Brain pericyte (primary cell): ENCODE measurements at places on chromosomes 1 and 21.

DNA sequence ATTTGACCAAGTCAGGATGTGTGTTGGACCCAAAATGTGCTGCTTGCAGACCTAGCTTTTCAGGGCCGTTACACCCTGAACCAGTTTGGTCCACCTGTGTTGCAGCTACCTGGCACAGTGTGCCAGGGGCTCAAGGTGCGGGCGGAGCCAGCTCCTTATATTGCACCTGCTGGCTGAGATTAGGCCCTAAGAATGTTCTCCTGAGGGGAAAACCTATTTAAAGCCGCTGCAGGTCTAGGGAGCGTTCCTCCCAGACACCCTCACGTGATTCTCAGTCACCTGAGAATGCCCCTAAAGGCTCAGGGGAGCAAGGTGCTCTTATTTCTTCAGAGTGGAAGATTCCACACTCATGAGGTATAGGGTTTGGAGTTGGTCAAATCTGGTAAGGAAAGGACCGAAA is 12.0 kb downstream of the GSTM3 start:
- DNase-seq = no peak

DNA sequence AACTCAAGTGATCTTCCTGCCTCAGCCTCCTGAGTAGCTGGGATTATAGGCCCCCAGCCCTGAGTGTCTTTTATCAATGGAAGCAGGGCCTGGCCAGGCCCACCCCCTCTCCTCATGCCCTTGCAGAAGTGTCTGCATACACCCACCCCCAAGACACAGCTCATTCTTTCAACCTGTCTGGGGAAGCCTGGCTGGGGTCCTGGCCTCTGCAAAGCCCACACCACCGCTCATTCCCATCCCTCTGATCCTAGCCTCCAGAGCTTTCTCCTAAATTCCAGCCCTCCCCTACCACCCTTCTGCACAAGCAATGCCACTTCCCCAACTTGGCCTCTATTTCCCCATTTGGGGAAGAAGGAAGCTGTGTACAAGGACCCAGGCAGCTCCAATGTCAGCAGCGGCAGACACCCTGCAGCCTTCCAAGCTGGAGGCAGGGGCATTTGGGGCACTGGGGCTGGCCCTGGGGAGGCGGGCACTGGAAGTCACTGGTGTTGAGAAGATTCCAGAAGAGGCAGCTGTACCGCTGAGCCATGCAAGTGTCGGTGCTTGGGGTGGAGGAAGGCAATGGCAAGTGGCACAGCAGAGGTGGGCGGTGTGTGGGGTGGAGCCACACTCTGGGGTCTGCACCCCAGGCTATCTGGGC is 33.7 kb upstream of the ARF1 start:
- no peak for DNase-seq

- no peak for DNase-seq
These were observed 150.2 kb downstream of the GRIK3 start for GRCh38 chr1:36884029-36884701.

DNA sequence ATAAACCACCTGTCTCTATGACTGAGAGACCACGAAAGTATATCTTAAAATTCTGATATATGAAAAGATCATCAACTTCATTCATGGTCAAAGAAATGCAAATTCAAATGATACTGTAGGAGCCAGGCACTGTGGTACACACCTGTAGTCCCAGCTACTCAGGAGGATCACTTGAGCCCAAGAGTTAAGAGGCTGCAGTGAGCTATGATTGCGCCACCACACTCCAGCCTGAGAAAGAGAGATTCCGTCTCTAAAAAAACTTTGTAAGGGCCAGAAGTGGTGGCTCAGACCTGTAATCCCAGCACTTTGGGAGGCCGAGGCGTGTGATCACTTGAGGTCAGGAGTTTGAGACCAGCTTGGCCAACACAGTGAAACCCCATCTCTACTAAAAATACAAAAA is 17.0 kb downstream of the RERE start:
- no peak for DNase-seq

DNA sequence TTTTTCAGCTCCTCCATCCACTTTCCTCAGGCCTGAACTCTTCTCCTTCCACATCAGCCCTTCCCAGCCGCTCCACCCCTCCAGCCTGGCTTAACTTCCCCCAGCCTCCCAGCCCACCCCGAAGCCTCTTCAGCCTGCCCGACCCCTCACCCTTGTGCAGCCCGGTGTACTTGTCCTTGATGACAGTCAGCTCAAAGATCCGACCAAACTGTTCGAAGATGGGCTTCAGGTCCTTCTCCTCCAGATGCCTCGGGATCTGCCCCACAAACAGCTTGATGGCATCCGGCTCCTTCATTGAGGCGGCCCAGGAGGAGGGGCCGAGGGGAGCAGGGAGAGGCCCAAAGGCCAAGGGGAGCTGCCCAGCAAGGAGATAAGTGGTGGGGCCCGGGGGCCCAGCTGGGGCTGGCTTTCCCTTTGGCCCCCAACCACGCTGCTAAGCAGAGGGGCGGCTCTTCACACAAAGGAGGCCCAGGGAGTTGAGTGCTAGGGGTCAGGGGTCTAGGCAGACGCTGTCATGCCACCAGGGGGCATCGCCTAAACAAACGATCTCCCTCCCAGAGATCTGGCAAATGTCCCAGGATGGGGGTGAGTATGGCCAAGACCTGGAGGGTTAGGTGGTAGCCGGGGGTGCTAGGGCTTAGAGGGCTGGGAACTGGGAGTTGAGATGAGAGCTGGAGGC is 738 bp downstream of the CELF3 start:
- DNase-seq = no peak

- no peak for DNase-seq
These were observed 79.4 kb upstream of the SSX2IP start for GRCh38 chr1:84769636-84770035.

DNA sequence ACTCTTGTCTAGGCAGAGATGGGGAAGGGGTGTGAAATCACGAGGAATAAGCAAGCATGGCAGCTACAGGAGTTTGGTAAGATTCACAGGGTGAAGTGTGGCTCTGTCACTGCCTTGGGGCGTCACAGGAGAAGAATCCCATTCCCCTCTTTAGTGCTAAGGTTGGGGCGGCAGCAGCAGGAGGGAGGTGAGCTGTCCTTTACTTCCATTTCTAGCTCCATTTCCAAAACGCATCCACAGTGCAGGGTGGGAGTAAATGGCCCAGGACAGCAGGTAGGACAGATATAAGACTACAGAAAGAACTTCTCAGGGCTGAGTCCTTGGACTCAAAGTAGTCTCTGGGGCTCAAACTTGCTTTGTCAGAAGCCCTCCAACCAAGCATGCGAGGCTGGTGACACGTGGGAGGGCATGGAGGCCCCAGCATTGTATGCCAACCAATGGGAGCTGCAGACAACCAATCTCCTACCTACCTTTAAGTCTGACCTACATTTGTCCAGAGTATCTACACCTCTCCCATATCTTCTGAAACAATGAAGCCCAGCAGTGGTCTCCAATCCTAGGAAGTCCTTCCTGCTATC is 8.5 kb downstream of the MEF2D start:
- DNase-seq = no peak
